ENCODE measurements at places on chromosomes 7 and 10.

GRCh38 chr7:85627791-85628586 is 441.1 kb upstream of the SEMA3D start:
- no peak for DNase-seq

DNA sequence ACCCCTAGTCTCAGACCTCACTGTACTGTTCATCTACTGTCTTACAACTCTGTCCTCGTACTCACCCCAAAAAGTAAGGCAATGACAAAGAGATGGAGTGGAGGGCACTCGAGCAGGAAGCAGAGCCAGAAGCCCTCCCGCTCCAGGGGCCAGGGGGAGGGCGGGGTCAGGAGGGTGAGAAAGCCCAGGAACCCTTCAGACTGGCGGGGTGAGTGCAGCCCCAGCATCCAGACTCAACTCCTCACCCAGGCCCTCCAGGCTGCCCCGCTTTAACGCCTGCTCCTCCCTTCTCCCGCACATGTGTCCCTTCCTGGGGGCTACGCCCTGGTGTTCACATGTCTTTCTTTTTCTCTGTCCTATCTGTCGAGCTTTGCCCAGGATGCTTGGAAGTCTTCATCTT is 66.1 kb downstream of the CALML3 start:
- no peak for DNase-seq

GRCh38 chr10:46308113-46308415 is 21.3 kb downstream of the ANTXRL start:
- DNase-seq = no peak

DNA sequence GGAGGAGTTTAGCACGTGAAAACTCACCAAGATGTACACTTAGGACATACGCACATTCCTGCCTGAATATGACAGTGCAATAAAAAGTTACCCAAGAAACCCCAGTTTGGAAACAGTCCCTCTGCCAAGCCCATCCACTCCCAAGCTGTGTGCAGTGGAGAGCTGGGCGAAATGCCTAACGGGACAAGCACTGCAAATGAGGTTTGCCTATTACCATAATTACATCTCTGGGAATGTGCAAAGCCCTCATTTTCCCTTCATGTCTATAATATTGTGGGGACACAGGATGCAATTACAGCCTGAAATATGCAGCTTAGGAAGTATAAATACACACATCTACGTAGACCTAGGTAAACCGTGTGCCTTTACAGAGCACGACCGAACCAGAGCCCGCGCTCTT is 117.5 kb downstream of the PLXNA4 start:
- DNase-seq = no peak

GRCh38 chr7:1028044-1028770 is 16.1 kb upstream of the GPR146 start:
- peak; percentile 100 for DNase-seq

DNA sequence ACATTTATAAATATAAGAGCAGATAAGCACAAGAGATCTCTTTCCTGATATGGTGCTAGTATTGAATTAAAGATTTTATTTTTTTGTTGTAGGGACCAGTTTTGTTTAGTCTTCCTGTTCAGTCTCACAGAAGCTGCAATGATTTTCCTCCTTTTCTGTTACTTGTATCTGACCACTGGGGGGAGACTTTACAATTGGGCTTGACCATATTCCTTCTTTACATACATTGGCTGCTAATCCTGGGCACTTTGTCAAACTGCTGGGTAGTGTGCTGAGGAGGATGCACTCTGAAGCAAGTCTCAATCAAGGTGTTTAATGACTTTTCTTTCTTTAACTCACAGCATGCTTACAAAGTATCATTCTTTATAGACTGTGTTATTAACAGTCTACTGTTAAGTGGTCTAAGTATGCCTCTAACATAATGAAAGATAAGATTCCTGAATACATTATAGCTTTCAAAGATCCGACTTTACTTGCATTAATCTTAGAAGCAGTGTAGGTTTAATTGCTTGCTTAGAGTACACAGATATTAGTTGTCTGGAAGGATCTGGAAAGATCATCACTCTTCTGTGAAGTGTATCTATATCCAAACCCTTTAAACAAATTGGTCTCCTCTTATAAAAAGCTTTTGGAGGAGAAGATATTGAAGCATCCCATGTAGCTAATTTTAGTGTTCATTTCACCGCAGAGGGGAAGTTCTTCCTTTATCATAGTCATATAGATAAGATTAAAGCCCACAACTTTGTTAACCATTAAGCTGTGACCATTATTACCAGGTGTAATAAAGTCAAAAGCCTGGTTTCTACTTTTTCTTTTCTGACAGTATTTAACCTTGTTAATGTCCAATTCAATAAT is 3.1 kb downstream of the PALS2 start:
- DNase-seq = peak; percentile 54

DNA sequence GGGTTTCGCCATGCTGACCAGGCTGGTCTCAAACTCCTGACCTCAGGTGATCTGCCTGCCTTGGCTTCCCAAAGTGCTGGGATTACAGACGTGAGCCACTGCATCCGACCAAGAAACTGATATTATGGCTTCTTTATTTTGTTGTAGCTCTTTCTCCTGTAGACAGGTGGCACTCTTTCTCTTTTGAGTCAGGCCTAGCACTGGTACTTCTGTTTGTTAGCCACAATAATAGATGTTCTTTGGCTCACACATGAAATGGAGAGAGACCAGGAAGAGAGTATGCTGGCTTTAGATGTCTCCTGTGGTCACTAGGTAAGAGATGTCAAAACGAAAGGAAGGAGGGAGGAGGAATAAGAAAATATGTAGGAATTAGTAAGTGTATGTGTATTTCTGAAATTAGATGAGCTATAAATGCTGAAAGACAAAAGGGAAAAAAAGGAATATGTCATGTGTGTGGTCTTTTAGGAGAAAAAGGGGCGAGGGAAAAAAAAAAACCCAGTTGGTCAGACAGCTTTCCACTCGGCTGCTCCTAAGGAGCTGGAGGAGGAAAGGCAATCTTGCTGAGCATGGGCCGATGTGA is 78.7 kb downstream of the CLEC2L start:
- DNase-seq = peak; percentile 45

GRCh38 chr7:74052628-74053027 is 24.7 kb downstream of the ELN start:
- DNase-seq = no peak

GRCh38 chr10:8211631-8212030 is 157.1 kb downstream of the GATA3 start:
- no peak for DNase-seq

DNA sequence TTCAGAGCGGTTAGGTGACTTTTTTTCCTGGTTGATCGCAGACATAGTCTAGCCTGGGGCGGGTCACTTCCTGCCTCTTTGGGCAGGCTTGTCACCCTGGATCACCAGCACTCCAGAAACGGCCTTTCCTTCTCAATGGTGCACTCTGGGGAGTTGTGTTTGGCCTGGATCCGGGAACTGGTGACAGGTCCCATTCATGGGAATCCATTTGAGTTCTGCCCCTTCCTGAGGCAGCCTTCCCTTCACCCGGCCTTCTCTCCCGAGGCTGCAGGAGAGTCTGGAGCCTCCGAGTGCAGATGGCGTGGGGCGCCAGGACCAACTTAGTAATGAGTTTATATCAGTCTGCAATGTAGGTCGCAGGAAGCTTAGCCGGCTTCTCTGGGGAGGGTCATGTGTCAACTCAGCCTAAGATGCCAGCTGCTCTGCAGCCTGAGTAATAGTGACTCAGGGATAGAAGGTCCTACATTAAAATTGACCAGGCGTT is 54.2 kb downstream of the TACR2 start:
- DNase-seq = peak; percentile 72

GRCh38 chr7:101868191-101868950 is 50.9 kb downstream of the CUX1 start:
- DNase-seq = no peak

GRCh38 chr10:131772441-131772840 is 128.4 kb upstream of the PPP2R2D start:
- no peak for DNase-seq

Measured in AG20443 (cell line).